ENCODE measurements at places on chromosomes 3 and 15.

DNA sequence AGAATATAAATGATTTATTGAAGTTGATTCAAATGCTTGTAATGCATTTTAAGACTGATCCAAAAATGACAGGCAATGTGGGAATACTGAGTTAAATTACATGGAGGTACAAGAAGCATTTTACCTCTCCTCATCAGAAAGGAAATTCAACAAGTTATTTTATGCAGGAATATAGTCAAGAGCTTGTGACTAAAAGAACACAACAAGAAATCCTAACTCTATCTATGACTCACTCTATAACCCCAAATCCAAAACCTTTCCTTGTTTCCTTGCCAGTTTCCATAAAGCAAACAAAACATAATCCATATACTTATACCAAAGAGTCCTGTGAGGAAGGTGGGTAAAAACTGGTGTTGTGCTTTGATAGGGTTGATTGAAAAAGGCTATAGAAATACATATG is 30.8 kb downstream of the SIN3A start:
- DNase-seq: no peak

GRCh38 chr3:149971403-149972075 is 844 bp upstream of the PFN2 start:
- DNase-seq: peak; percentile 94

DNA sequence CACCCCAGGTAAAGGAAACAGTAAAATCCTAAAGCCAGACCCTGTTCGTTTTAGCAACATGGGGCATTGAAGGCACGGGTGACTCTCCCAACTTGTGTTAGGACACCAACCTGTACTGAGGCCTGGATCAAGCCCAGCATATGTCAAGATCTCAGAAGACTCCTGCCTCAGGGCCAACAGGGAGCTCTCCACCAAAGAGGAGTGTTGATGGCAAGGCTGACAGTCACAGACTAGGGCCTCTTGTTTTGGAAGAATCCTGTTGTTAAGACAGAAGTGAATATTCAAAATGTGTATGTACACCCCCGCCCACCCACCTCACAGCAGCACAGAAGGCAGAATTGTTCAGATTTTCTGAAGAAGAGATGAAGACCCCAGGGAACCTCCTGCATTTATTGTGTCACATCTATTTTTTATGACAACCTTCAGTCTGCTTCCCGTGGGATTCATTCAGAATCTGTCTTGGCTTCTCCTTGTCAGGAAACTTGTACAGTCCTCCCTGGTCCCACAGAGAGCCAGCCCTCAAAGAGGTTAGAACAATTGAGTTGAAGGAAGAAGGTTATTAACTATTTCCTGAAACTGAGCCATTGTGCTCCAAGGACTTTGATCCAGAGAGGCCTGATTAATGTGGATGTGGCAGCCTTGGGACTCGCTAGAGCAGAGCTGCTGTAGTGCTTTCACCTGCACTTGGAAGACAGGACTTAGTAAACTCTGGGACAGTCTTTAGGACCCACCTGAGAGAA is 61.7 kb upstream of the PLXNA1 start:
- DNase-seq: no peak

DNA sequence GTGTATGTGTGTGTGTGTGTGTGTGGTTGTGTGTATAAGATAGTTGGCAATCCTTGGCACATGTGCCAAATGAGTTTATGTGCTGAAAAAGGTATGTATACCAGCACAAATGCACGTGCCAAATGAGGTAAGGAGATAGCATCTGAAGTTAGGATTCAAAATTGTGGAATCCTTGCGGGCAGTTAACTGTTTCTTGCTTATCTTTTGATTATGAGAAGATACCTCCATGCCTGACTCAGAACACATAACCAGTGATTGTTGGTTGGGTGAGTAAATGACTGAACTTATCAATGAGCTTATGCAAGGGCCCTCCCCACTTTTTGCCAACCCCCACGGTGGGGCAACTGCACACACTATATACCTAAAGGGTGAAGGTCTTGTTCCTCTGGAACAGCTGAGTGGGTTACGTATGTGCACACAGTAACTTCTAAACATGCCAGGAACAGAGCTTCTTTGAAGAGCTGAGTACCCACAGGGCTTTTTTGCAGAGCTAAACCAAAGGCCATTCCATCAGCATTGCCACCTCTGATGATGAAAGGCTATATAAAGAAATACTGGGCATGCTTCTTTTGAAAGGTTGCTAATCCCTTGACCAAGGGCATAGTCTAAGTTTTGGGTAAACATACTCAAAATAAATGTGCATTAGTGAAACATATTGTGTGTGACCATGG is 60.1 kb downstream of the MEIS2 start:
- no peak for DNase-seq

GRCh38 chr3:196219194-196219969 is 3.0 kb downstream of the SLC51A start:
- no peak for DNase-seq

GRCh38 chr3:67524046-67524445 is 130.4 kb downstream of the SUCLG2 start:
- no peak for DNase-seq

DNA sequence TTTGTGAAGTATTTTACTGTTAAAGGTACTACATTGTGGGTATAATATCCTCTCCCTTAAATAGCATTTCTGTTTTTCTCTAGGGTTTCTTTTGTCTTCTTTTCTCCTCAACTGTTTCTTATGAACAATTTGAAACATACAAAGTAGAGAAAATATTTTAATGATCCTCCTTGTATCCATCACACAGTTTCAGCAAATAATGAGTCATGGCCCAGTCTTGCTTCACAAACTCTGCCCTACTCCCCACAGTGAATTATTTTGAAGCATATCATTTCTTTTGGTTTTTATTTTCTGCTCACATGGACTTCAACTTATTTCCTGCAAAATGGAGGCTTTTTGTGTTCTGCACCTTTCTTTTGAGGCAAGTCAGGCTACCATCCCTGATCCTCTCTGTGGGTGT is 6.1 kb upstream of the SCAANT1 start:
- no peak for DNase-seq

GRCh38 chr3:56795097-56795828 is 6.5 kb downstream of the ARHGEF3 start:
- no peak for DNase-seq

DNA sequence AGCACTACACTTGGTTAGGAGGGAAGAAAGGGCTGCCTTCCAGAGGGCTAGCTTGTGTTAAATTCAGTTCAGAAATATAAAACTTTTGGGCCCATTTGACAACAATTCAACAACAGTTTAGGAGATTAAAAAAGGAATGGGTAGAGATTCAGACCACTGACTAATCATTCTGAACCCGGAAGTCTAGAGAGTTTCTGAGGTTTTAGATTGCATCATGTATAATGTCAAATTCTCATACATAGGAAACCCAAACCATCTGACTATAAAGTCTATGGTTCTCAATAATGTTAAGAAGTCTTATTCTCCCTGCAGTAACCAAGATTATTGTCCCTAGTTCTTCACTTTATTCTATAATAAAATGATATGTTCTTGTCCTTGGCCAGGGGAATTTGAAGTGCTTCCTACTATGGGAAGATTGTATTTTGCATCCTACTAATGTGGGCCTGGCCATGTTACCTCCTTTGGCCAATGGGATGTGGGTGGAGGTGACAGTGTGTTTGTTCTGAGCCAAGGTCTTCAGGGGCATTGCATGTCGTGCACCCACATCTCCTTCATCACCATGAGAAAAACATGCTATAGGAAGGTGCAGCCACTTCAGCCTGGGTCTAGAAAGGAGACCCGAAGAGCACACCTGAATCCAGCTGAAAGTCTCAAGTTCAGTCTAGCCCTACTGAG is 66.4 kb upstream of the CCNL1 start:
- DNase-seq: no peak

DNA sequence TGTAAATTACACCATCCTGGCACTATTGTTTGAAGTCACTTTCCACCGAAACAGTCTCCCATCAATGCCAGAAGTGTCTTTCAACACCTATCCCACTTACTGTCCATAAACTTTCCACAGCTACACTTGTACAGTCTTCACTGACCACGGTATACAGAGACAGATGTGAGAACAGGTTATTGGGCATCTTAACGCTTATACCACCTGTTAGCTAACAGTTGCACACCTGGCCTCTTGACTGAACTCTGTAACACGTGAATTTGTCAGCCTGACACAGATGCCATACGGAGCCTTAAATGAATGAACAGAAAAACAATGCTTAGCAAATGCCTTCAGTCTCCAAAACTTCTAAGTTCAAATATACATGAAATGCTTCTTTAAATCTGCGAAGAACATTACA is 440.5 kb downstream of the SHQ1 start:
- peak; percentile 13 for DNase-seq

GRCh38 chr3:134797741-134798451 is 2.8 kb downstream of the EPHB1 start:
- DNase-seq: no peak

DNA sequence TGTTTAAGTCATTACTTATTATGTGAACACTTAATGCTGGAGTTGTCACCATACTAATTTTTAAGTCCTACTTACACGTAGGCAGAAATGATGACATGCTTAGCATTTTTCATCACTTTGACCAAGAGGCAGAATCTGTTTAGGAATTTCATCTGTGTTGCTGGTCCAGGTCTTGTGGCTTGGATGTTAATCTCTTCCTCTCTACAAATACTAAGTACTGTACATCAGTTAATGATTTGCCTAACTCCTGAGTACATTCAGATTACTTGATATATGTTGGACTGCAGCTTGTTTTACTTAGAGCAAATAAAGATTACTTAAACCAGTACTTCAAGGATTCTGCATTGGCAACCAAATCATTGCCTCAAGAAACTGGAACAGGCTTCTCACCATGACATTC is 8.6 kb downstream of the SNRK start:
- DNase-seq: no peak

DNA sequence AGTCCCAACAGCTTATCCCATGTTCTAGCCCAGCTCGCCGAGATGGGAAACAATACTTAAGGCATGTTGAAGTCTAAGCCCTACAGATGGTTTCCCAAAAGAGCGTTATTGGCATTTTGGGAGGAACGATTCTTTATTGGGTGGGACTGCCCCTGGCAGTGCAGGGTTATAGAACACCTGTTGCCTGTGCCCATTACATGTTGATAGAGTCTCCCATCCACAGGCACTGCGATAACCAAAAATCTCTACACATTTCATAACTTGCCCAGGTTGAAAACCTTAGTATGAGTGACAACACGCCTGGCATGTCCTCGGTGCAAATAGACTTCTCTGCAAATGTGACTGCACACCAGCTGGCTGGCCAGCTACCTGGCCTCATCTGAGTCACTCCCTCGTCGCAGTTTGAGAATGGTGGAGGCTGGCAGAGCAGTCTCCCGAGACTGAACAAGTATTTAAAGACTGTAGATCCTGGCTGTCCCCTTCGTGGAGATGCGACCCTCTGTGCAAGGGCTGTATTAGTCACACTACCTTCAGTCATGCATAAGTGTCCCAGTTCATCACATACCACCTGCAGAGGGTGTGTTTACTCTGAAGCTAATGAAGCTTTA is 18.7 kb downstream of the ZNF80 start:
- DNase-seq: no peak

- DNase-seq: no peak
These were observed 22.0 kb downstream of the CXCR6 start for GRCh38 chr3:45965253-45965652.

GRCh38 chr3:10532939-10533736 is 27.8 kb upstream of the ATP2B2 start:
- no peak for DNase-seq

- DNase-seq: no peak
These were observed 57.5 kb upstream of the MUC13 start for GRCh38 chr3:124992041-124992440.

- no peak for DNase-seq
These were observed 227.1 kb downstream of the ZPLD1 start for GRCh38 chr3:102661707-102662497.

GRCh38 chr15:70051948-70052633 is 45.6 kb downstream of the TLE3 start:
- DNase-seq: no peak

GRCh38 chr3:159390656-159391212 is 588.9 kb downstream of the MFSD1 start:
- no peak for DNase-seq

DNA sequence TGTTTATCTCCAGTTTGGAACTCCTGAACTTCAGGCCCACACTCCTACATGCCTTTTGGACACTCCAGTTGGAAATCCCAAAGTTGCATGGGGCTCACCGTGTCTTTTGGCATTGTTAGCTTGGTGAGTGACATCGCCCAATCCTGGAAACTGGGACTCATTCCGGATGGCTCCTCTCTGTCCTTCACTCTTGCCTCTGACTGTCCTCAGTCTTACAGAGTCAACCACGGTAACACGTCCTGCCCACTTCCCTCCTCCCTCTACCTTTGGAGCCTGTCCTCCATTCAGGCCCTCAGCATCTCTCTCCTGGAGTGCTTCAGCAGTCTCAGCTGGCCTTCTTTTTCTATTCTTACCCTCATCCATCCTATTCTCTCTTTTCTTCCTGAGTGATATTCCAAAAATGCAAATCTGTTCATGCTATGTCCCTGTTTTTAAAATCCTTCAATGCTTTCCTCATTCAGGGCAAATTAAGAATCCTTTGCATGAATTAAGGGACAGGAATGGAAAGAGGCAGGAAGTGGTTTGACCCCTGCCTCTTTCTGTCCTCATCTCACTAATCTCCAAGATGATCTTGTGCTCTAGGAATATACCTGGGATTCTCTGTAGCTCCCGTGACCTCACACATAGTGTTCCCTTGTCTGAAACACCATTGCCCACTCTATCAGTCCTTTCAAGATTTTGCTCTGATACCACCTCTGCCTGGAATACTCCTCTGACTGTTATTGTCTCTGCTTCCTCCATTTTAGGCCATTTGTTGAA is 42.5 kb downstream of the LPP start:
- DNase-seq: no peak

DNA sequence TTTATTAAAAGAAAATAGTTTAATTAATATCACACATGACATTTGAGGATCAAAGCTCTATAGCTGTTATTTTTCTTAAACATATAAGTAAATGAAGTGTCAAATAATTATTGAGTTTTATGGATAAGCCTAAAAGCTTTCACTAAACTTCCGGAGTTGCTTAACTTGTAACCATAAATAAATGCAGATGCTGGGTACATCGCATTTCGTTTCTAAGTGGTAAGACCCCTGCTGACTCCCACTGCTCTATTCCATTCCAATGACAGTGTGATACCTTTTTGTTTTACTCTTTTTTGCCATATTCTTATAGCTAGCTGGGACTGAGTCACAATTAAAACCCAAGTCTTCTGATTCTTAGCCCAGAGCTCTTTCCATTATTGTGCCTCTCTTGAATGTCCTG is 411.1 kb downstream of the SOX2 start:
- DNase-seq: no peak

DNA sequence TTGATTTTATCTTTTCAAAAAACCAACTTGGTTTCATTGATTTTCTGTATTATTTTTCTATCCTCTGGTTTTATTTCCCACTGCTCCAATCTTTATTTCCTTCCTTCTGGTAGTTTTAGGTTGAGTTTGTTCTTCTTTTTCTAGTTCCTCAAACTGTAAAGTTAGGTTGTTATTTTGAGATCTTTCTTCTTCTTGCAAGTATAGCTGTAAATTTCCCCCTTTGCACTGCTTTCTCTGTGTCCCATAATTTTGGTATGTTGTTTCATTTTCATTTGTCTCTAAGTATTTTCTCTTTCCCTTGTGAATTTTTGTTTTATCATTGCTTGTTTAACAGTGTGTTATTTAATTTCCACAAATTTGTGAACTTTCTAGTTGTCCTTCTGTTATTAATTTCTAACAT is 120.0 kb downstream of the PLD1 start:
- DNase-seq: no peak

Data from NCI-H1105 (cell line).